ENCODE measurements at places on chromosomes 5 and 9.

DNA sequence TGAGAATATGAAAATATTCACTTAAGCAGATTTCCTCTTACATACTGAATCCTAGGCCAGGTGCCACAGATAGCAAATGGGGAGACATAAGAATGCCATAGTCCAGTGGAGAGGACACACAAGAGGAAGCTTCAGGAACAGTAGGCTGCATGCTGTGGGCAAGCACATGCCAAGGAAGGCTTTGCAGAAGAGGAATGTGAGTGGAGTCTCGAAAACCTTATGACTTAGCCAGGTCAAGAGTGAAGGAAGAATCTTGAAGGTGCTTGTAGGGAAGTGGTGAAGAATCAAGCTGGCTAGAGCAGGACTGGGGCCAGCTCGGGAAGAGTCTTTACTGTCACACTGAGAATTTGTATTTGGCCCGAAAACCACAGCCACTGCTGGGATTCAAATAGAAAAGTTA is 20.4 kb downstream of the RPS23 start:
- DNase-seq, result no peak

- DNase-seq, result no peak
Measured at GRCh38 chr5:160347448-160347847, 23.0 kb downstream of the C1QTNF2 start.

- DNase-seq, result no peak
Measured at GRCh38 chr5:139562847-139563246, 1.7 kb downstream of the UBE2D2 start.

DNA sequence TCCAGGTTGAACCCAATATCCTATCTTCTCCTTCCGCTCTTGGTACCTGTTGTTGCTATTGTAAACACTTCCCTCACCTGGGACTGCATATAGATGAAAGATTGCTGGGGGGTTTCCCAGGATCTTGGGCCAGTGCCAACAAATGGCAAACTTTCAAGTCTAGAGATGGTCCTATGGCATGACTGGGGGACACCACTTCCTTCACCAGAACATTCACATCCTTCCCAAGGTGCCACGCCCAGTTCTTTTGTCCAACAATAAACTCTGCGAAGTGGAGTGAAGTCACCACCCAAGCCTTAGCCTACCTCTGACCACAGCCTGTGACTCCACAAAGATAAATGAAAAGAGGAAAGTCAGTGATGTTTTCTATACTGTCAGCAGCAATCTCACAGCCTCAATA is 34.4 kb downstream of the DOCK8 start:
- no peak for DNase-seq

GRCh38 chr9:125100822-125101221 is 42.5 kb downstream of the SCAI start:
- no peak for DNase-seq

DNA sequence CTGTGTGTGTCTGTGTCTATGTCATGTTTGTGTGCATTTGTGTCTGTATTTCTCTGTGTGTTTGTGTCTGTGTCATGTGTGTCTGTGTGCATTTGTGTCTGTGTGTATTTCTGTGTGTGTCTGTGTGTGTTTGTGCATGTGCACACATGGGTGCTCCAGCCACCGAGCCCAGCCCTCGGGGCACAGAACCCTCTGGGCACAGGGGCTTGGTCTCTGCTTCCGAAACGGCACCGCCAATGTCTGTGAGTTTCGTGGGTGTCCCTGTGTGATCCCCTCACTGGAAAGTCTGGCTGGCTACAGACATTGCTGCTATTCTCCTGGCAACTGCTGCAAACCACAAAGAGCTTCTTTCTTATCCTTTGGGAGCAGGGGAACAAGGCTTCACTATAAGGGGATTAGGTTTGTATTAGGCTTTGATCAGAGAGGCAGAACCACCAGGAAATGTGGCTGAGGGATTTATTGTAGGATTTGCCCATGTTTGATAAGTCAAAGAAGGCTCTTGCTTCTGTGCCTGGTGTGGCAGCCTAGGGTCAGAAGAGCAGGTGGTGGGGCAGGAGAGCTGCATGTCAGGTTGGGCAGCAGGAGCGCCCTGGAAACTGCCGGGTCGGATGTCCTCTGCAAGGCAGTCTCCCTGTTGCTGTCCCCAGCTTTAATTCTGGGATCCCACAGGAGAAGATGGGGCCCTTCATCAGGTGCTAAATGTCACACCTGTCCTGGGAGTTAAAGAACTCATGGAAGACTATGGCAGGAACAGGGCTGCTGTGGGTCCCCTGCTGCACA is 39.6 kb upstream of the FCN1 start:
- no peak for DNase-seq

GRCh38 chr5:149961186-149961685 is 678 bp downstream of the SLC26A2 start:
- no peak for DNase-seq

DNA sequence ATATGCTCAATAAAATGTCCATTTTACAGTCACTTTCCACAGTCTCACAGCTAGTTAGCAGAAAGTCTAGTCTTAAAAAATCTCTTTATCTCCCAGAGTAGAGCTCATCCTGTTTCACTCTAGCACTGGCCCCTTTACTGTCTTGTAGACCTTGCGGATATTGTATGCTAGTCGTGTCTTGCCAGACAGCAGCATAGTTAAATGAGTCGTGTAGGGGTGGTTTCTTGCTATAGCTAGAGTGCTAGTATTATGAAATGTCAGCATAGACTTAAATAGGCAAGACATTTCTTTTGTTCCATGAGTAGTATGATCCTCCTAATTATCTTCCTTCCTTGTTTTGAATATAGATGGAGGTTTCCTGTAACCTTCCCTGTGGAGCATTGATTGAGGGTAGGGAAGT is 77.4 kb downstream of the C7 start:
- DNase-seq, result no peak

GRCh38 chr5:72325566-72326305 is 5.6 kb downstream of the PTCD2 start:
- DNase-seq, result no peak

DNA sequence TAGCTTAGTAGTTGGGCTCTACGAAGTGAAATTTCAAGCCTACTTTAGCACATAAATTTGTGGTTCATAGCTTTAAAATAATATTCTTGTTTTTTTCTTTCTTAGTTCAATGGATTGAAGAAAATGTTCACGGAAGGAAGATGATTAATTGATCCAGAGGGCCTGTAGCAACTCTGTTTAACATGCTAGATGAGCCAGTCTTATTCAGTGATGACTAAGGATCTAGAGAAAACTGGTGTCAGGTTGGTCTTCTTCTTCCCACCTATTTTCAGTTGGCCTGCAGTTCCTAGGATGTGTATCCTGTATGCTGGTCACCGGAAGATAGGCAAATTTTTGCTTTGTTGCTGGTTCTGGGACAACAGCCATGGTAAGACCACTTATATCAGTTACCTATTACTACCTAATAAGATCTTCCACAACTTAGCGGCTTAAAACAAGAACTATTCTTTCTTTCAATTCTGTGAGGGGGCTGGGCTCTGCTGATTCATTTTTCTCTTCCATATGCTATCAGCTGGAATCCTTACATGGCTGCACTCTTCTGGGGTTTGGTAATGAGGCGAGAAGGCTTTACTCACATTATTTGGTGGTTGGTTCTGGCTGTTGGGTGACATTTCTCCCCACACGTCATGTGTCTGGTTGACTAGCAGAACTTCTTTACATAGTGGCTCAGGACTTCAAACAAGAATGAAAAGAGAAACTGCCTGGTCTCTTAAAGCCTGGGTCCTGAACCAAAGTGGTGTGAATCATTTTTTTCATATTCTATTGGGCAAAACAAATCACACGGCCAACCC is 182.7 kb upstream of the ACTBL2 start:
- DNase-seq, result no peak

GRCh38 chr5:135543485-135544304 is 7.9 kb upstream of the NEUROG1 start:
- DNase-seq, result no peak

DNA sequence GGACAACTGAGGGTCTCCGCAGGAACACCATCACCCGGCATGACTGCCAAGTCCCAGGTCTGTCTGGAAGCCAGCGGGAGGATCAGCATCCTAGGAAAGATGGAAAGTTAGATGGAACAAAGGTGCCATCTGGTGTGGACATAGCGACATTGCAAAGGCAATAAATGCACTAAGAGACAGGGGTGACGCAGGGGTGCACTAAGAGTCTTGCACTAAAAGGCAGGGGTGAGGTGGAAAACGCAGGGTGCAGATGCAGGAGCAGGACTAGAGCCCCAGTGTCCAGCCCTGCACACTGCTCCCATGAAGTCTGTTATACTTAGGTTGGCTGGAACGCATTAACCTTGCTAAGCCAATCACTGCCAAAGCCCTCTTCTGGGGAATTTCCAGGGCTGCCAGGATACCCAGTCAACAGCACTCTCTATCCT is 15.5 kb downstream of the ATOX1 start:
- DNase-seq, result no peak

- no peak for DNase-seq
Measured at GRCh38 chr5:178063277-178063676, 50.1 kb upstream of the N4BP3 start.

GRCh38 chr9:95317119-95317892 is at the start of gene FANCC:
FANCC (minus strand) TSS chr9:95317709; CDS start chr9:95249291, 68,418 bp downstream.
- DNase-seq, result peak; percentile 76

GRCh38 chr5:74261866-74262265 is 378.7 kb downstream of the ENC1 start:
- DNase-seq, result no peak

DNA sequence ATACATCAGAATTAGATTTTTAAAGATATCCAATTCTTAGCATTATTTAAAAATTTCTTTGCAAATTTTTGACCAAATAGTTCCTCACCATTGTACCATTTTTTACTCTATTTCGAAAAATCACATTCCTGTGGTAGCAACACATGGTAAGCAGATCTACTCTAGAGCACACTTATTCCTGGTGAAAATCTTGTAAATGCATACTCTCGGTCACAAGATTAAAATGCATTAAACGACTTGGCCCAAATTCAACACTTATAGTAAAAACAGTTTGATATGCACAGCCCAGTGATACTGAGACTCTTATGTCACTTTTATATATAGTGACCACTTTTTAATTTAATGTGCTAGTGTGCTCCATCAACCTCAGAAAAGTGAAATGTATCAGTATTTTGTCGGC is 208.8 kb upstream of the TARS1 start:
- DNase-seq, result no peak

GRCh38 chr5:97107318-97107717 is 35.1 kb downstream of the LIX1 start:
- DNase-seq, result no peak

GRCh38 chr9:27462434-27462833 is 61.7 kb upstream of the IFNK start:
- DNase-seq, result no peak

DNA sequence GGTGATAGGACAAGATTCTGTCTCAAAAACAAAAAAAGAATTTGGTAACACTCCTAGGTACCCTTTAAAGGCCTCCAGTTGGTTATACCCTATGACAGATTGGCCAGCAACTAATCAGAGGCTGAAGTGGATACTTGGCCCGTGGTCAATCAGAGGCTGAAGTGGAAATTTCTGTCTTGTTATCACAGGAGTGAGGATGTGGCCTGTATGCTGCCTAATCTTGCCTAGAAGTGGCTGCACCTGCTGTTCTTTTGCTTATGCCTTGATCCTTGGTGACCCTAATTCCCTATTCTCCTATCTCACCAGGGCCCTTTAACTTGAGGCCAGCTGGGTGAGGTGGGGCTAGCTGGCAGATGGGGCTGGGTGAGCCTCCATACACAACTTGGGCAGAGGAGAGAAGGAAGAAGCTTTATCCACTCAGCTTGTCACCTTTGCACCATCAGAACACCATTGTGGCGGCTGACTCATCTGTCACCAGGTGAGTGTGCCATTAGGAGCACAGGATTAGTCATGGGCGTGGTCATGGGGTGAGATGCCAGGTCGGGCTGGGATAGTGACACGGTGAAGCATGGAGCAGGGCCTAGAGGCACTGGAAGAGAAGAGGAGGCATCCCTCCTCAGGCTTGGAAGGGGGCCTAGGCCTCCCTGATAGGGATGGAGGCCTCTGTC is 41.5 kb downstream of the SAR1B start:
- DNase-seq, result no peak

GRCh38 chr9:136377341-136378169 is 4.1 kb upstream of the CARD9 start:
- DNase-seq, result no peak

GRCh38 chr5:140318792-140319191 is 15.9 kb upstream of the PFDN1 start:
- no peak for DNase-seq

- DNase-seq, result no peak
Measured at GRCh38 chr9:30846651-30847050, 1537.8 kb upstream of the ACO1 start.

DNA sequence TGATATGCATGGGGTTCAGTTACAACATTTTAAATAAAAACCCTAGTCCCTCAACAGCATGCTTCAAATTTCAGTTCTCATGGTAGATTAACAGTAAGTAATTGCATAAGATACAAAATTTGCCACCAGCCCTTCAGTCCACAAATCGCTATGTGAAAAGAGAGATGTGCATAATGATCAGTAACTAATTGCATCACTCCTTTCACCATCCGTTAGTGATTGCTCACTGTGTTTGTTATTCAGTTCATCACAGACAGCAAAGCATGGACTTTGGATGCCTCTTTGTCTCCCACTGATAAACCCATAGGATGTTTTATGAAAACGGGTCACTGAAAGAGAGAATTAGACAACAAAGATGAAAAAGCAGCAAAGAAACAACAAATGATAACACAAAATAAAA is 103.2 kb downstream of the MCTP1 start:
- no peak for DNase-seq

- no peak for DNase-seq
Measured at GRCh38 chr5:32500181-32500580, 55.6 kb upstream of the ZFR start.

DNA sequence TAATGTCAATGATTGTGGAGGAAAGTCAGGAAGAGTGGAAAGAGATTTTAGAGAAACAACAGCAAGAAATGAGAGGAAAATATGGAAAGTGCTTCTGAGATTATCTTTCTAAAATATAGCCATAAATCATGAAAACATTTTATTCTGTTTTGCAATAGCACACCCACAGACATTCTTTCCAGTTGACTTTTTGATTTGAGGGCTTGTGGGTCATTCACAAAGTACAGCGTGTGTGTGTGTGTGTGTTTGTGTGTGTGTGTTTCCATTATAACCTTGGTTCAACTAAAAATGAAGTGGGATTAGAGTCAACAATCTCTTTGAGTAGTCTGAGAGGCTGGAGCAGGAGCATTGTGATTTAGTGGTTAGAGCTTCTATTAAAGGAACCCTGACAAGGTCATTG is 116.6 kb upstream of the GAS1 start:
- DNase-seq, result no peak

DNA sequence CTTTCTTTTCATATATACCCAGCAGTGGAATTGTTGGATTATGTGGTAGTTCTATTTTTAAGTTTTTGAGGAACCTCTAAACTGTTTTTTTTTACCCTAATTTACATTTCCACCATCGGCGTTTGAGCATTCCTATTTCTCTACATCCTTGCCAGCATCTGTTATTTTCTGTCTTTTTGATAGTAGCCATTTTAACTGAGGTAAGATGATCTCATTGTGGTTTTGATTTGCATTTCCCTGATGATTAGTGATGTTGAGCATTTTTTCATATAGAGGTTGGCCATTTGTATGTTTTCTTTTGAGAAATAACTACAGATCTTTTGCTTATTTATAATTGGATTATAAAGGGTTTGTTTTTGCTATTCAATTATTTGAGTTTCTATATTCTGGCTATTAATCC is 71.7 kb upstream of the TNC start:
- no peak for DNase-seq
